ENCODE measurements at places on chromosomes 1 and 21.

- no peak for DNase-seq
Measured at GRCh38 chr1:107678993-107679392, 286.0 kb downstream of the VAV3 start.

GRCh38 chr1:156230473-156230837, 11.5 kb upstream of the BGLAP start:
- no peak for DNase-seq

GRCh38 chr1:18536915-18537314, 56.2 kb downstream of the KLHDC7A start:
- no peak for DNase-seq

DNA sequence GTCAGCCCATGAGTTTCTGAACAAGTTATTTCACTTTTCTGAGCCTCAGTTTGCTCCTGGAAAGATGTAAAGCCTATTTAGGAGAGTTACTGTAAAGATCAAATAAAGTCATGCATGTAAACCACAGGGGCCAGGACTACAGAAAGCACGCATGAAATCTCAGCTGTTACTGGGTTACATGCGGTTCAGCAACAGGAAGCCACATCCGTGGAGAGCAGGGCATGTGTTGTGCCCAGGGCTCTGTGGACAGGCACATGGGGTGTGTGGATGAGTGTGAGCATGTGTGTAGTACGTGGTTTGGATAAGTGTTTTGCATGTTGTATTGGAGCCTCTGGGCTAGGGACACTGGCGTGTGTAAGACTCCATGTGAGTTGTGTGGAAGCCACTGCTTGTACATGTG, 2.2 kb upstream of the EPHA2 start:
- no peak for DNase-seq

DNA sequence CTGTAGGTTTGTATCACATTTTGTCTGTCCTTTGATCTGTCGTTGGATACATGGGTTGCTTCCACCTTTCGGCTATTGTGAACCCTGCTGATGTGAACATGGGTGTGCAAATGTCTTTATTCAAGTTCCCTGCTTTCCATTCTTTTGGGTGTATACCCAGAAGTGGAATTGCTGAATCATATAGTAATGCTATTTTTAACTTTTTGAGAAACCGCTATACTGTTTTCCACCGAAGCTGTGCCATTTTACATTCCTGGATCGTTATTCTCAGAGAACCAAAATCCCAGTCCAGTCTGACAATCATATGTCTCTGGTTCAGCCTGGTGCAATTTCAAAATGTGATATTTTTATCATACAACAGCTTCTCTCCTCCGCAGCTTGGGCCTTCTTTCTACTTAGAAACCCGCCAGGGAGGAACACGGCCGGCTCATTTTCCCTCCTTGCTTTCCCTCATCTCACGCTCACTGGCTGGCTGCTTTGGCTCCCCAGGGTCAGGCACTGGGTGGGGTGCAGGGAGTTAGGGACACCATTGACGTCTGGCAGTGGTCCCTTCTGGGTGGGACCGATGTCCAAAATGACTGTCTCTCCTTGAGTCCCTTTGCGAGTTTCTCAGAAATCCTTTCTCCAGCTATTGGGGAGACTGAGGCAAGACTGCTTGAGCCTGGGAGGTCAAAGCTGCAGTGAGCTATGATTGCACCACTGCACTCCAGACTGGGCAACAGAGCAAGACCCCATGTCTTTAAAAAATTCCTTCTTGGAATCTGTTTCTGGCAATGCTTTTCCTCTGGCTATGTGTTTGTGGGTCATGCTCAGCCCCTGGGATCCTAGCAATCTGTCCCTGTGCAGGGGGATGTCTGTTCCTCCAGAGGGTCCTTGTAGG, 73.5 kb upstream of the AKT3 start:
- no peak for DNase-seq

DNA sequence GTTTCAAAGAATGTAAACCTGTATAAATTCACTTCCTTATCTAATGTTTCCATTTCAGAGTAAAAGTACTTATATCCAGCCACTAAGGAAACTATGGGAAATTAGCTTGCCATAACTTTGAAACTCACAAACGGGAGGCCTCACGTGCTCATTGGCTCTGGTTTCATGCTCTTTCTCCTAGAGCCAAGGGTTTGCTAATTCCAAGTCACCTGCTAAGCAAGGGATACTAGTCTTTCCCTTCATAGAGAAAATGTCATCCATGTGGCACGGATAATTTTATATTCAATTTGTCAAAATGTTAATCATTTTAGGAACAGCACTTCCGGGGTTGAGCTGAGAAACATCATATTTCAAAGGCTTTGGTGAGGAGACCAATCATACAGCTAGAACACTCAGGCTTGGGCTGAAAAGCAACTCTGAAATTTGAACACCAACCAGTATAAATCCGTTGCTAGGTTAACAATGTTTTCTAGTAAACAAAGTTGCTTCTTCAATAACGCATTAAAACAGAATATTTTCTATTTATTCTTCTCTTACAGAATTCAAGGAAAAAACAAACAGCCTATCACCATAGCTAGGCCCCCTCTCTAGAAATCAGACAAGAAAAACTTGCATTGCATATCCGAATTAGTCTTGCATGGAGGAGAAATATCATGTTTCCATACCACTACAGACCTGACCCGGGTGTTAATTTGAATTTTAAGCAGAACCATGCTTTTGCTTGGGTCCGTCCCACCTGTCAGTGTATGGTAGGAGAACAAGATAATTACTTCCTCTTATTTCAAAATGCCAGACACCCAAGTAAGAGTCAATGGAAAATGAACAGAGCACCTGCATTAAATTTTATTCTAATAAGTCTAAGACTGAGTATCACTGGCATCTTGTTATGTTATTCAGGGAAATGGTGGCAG, 196.1 kb upstream of the ESRRG start:
- DNase-seq, result no peak

DNA sequence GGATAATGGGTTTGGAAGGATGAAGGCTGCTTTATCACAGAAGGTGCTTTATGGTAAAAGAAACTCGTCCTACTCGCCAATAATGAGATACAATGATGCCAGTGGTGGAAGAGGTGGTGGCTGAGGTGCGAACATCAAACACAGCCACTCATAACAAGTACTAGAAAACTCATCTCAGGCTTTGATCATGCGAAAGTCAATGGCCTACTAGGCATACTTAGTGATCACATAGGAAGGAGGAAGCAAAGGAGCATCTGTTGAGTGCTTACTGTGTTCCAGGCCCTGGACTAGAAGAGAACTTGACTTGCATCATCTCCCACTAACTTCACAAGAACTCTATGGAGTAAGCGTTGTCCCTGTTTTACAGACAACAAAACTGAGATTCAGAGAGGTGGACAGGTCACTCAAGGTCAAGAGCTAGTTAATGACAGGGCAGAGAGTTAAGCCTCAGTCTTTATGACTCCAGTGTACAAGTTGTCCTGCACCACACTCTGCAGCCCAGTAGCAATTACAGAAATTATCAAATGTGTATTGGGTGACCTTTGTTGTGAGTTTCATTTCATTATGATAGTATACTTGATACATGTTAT, 33.6 kb downstream of the RUNX1 start:
- DNase-seq, result no peak

DNA sequence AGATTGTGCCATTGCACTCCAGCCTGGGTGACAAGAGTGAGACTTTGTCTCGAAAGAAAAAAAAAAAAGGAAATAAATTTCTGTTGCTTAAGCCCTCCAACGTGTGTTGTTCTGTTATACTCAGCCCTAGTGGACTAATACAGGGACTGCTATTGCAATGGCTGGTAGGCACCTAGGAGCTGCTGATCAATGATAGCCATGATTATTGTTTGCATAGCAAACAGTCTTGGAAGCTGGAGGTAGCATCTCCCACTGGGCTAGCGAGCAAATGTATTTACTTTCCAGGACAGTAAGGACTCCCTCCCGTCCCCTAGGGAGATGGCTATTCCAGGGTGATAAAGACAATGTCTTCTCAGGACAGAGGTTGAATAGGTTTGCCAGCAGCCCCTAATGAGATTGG, 13.5 kb upstream of the TNFRSF8 start:
- DNase-seq, result no peak

DNA sequence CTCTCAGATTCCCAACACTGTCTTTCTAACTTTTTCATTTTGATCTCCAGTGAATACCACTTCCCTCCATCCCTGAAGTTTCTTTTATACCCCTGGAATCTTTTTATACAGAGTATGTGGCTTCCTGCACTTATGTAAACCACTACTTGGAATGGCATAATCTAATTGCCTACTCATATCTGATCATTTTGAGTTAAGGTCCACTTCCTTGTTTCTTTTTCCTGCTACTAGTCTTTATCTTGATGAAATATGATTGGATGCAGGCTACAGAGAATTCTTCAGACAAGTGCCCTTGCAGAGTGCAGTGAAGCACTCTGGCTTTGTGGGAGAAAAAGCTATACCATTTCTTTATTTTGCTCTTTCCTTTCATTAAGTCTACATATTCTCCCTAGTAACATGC, 325.3 kb upstream of the ADAMTS5 start:
- DNase-seq, result no peak

DNA sequence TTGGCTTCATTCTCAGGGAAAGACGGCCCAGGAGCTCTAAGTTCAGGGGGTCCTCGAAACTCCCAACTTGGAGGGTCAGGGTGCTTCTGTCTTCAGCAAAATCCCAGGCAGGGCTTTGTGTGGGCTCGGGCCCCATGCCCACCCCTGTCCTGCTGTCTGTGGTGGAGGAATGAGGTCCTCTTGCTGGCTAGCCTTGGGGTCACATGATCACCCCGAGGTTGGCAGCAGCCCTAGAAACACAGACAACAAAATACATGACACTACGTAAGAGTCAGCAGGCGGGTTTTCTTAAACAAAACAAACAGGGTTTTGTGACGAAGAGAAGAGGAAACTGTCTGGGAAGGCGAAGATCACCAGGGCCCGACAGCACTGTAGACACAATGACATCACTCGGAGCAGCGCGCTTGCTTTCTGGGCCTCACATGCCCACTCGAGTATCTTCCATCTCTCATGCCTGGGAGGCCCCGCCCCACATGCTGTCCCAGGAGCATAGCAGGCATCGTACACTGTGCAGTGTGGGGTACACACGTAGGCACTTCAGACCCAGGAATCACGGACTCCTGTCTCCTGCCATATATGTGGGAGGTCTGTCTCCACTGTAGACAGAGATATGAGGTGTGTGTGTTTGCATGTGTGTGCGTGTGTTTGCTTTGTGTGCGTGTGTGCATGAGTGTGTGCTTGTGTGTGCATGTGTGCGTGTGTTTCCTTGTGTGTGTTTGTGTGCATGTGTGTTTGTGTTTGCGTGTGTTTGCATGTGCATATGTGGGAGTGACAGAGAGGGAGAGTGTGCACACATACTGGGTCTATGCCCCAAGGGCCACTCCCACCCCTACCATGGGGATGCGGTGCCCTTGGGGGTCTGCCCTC, 94.7 kb downstream of the SIK1 start:
- DNase-seq, result no peak

DNA sequence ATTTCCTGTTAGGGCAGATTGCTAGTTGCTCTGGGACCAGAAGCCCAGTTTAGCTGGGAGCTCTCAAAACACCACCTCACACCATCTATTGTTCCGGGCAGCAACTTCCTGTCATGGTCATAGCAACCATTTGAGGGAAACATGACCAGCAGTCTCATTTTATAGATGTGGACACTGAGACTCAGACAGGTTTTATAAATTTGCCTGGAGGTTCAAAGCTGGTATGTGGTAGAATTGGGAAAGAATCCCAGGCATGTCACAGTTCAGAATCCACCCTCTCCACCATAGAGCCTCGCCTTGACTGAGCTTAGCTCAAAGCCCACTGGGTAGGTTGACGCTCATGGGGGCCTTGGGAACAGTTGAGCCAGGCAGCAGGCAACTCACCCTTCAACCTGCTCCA, 14.0 kb upstream of the TRIM67 start:
- DNase-seq, result no peak

All from uterus (tissue), 4 donors.